ENCODE measurements at places on chromosomes 12 and 14.

DNA sequence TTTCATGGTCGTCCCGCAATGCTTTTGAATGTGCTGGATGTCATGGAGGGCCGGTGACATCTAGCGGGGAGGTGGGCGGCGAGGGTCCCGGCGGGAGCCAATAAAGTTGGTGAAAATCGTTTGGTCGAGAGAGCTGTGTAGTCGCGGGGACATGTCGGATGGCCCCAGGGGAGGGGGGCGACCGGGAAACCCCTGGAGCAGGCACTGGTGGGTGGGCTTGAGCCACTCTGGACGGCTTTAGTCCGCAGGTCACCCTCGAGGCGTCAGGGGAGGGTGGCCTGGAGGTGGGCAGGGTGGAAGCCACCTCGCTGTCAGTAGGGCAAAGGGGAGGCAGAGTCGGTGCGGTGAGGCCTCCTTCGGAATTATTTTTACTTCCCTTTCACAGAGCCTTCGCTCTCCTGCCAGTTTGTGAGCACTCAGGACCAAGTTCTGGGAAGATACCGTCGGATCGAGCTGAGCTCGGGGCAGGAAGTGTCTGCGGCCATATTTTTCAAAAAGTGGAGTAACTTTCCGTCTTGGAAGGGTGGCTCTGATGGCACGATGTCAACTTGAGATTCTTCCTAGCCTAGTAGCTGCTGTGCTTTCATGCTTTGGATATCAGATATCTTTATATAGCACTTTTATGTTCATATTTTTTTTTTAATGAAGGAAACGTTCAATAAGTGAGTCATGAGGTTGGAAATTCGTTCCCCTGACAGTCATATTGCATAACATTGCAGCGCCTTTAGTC is 28.2 kb downstream of the WBP11 start:
- no peak for DNase-seq

- DNase-seq, result no peak
Observed at GRCh38 chr14:98903371-98903770, 368.6 kb downstream of the BCL11B start.

- DNase-seq, result no peak
Observed at GRCh38 chr12:3966376-3966775, 93.2 kb upstream of the PARP11 start.

DNA sequence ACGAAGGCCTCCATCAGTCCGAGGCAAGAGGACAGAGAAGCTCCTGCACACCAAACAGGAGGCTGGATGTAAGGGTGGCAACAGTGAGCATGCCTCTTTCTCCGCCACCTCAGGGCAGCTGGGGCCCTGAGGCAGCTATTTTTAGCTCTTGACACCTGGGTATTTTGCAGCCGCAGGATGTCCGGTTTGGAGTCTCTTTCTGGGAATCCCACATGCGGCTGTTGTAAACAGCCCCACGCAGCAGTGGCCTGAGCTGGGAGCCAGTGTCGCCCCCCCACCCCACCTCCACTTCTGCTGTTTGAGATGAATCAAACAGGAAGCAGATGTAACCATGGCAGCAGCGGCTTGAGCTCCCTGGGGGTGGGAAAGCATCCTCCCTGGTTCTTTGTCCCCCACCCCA is 11.7 kb downstream of the HDAC7 start:
- no peak for DNase-seq

- DNase-seq, result no peak
Observed at GRCh38 chr14:22545842-22546721, 42.9 kb downstream of the DAD1 start.

GRCh38 chr14:59293935-59294661 is 105.6 kb downstream of the DAAM1 start:
- no peak for DNase-seq

GRCh38 chr12:67069451-67070306 is 199.5 kb upstream of the CAND1 start:
- DNase-seq, result peak; percentile 57

DNA sequence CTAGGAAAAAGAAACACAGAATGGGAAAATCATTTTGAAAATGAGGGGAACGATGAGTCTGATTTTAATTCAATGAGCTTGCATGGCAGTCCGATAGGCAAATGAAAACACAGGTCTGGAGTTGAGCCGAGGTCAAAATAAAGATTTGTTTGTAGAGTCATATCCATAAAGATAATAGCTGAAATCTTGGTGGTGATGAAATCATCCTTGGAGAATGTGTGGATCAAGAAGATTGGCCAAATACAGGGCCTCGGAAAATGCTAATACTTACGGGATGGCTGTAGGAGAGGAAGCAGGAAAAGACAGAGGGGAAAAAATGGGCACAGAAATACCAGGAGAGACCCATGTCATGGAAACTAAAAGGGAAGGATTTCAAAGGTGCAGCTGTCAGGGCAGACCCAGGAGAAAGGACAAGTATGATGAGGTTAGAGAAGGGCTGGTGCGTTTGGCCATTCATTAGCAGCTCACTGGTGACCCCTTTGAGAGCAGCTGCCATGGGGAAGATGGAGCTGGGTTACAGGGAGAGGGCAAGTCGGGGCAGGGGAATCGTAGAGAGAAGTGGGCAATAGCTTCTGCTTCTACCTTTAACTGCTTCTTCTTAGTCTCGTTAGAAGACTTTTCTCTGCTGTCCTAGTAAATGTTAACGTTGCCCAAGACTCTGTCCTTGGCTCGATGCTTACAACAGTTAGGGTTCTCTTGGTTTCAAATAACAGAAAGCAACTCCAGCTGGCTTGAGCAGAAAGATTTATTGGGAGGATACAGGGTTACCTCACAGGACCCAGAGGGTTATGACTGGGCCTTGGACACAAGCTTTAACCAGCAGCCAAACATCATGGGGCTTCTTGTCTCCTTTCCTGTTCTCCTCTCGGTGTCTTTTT is 161.8 kb downstream of the EFCAB11 start:
- no peak for DNase-seq

DNA sequence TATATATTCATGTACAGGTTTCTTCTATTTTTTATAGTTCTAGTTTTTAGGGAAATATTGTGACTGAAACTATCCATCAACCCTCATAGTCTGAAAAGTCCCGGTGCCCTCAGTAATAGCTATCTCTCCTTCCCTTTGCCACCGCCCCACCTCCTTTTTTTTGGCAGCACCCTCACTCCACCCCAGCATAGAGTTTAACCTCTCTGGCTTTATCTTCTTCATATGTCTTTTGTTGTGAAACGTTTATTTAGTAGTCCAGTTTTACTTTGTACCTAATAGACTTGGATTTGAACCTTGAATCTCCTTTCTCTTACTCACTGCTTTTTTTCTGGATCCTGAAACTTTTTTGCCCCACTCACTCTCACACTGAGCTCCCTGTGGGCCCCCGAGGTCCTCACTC is 109.5 kb downstream of the BBS10 start:
- no peak for DNase-seq

DNA sequence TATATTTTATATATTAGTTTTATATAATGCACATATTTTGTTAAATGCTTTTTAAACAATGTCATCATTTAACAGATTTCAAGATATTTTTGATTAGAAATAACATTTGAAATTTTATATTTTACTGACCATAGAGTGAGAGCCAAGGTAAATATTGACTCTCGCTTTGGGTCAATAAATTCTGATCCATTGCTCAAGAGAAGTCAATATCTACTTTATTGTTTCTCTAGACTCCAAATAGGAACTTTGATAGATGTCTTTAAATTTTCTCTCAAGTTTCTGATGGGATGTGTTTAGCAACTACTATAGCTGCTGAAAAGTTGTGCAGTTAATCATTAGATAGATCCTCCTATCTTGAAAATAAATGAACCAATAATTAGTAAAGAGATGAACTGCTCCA is 61.4 kb upstream of the ATXN7L3B start:
- no peak for DNase-seq

GRCh38 chr12:47277972-47278448 is 198.3 kb upstream of the AMIGO2 start:
- DNase-seq, result no peak

DNA sequence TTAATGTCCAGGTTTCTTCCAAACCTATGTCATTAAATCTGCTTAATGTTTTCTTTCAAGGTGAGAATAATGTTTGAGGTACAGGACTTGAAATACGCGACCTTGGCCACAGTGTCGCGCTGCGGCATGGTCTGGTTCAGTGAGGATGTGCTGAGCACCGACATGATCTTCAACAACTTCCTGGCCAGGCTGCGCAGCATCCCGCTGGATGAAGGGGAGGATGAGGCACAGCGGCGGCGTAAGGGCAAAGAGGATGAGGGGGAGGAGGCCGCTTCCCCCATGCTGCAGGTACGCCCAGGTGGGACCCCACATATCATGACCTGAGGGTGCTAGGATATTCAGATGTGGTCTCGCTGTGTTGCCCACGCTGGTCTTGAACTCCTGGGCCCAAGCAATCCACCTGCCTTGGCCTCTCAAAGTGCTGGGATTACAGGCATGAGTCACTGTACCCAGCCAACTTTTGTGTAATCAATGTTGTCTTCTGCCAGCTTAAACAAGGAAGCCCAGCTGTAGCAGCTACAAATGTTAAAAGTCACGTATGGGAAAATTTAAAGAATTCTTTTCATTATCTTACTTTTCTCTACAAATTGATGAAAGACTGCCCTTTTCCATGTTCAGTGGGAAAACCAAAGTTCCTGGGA is 50.8 kb downstream of the DYNC1H1 start:
- no peak for DNase-seq

DNA sequence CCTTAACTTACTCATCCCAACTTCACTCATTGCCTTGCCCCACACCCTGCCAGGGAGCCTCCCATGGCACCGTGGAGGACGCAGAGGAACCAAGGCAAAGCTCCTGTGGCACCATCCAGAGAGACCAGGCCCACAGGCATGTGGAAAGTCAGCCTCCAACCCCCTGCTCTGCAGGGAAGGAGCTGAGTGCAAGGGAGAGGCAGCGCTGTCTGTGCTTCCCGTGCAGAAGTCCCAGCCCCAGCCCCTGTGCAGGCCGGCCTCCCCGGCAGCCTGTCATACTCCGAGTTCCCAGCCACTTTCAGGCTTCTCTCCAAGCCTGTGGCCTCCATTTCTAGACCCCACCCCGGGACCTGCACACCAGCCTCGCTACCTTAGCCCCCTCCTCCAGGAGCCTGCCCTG is 106.4 kb downstream of the SINHCAF start:
- no peak for DNase-seq

DNA sequence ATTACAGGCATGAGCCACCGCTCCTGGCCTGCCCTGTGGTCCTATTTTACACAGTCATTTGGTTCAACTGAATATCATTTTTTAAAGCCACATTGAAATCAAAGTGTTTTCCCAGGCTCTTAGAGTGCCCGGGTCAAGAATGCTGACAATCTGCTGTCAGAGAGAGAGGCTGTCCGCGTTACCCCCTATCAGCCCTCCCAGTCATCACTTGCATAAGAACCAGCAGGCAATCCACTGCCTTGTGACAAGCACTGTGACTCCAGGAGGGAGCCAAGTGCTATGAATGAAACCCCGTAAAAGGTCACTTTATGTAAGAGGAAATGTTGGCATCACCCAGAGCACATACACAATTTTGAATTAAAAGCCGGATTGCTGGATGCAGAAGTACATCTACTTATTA is 13.5 kb downstream of the PHLDA1 start:
- DNase-seq, result no peak

GRCh38 chr12:49893753-49894750 is 9.6 kb downstream of the FAIM2 start:
- DNase-seq, result no peak

DNA sequence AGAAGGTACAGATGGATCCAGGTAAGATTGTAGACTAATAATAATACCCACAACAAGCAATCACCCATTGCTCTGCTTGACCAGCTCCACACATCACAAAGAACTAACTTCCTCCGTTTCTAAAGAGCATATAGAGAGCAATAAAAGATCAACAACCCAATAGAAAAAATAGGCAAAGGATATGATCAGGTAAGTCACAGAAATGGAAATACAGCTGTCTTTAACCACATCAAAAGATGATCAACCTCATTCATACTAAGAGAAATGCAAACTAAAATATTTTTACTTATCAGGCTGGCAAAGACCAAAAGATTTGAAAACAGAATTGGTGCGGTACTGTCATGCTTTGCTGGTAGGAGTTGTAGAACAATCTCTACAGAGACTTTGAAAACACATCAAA is 8.9 kb downstream of the C2CD5 start:
- no peak for DNase-seq

DNA sequence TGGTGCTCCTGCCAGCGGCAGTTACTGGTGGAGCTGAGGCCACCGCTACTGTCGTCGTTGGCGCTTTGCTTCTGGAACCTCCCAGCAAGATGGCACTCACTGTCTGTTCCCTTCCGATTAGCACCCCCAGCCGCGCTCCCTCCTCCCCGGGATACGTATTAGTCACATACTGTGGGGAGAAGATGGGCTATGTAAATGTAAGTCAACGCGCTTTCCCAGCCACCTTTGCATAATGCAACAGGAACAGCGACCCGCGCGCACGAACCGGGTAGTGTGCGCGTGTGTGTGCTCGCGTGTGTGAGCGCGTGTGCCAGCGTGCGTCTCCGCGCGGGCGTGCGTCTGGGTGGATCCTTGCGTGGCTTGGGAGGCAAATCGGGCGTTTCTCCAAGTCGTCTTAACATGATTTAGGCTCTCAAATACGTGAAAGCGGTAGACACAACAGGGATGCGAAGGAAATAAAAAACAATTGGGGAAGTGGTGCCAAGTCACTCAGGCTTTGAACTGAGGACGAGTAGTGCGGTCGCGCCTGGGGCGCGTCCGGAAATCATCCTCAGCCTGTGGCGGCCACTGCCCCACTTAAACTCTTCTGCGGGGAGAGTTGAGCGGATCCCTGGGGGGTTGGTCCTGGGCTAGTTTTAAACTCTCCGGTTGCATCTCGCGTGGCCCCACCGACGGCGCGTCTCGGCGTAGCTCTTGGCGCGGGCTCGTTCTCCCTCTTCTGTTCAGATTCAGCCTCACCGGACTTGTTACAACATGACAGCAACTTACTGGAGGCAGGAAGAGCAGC is 1.8 kb downstream of the FLRT2 start:
- peak; percentile 76 for DNase-seq

- no peak for DNase-seq
Observed at GRCh38 chr12:20272801-20273200, 95.5 kb upstream of the PDE3A start.

- DNase-seq, result no peak
Observed at GRCh38 chr12:27186022-27186839, 57.9 kb upstream of the STK38L start.

GRCh38 chr12:112543751-112544150 is 125.0 kb downstream of the PTPN11 start:
- no peak for DNase-seq

- no peak for DNase-seq
Observed at GRCh38 chr12:127115468-127116035, 1151.4 kb upstream of the TMEM132C start.

- DNase-seq, result no peak
Observed at GRCh38 chr12:76560086-76560491, 518 bp upstream of the OSBPL8 start.

DNA sequence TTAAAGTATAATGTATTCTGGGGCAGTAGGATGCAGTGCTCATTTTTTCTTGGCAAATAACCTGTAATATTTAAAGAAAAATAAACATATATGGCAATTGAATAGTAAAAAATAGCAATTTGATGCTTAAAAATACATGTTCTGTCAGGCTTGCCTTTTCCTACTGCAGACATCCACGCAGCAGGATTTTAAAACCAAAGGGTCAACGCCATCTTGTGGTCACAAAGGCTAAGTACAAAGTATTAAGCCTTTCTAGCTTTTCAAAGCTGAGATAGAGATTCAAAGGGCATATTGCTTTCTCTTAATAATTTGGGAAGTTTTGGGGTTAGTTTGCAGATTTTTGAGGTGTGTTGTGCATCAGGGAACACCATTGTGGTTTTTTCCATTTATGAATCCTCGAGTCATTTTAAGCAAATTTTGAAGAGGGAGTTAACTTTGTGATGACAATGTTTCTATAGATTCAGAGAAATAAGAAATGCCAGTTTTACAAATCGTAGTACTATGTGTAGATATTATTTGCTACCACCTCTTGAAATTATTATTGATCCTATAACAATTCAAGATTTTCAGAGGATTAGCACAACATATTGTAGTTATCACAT is 4.7 kb upstream of the CCER1 start:
- peak; percentile 59 for DNase-seq

Data from SK-N-DZ (cell line).